ENCODE measurements at places on chromosomes 12 and 14.

- peaks cover 6% of the 10 kb centered on the region for H3K4me1 ChIP-seq
- peak; percentile 50 for DNase-seq
- H3K4me3 ChIP-seq: no peak overlapping the region
- no peaks in the 10 kb centered on the region for H3K36me3 ChIP-seq
- H3K27me3 ChIP-seq: peaks cover 5% of the 10 kb centered on the region
- H3K27ac ChIP-seq: peak overlapping the region; percentile 80
These were observed 7.9 kb downstream of the C1S start for GRCh38 chr12:7068240-7068993.

DNA sequence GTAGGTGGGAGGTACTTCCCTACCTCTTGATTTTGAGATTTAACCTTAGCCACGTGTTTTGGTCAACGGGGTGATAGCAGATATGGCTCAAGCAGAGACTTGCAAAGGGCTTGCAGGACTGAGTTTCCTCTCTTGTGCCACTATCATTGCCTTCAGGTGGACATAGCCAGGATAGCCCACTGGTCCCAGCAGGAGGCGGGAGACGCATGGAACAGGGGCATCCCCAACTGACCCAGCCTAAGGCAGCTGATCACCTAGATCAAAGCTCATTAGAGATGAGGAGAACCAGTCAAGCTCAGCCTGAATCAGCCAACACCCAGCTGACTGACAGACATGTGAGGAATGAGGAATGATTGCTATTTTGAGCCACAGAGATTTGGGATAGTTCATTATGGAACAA, 49.6 kb downstream of the CALM1 start:
- no peak overlapping the region for H3K27ac ChIP-seq
- H3K4me3 ChIP-seq: no peak overlapping the region
- no peak for DNase-seq
- H3K4me1 ChIP-seq: no peaks in the 10 kb centered on the region
- no peaks in the 10 kb centered on the region for H3K36me3 ChIP-seq

DNA sequence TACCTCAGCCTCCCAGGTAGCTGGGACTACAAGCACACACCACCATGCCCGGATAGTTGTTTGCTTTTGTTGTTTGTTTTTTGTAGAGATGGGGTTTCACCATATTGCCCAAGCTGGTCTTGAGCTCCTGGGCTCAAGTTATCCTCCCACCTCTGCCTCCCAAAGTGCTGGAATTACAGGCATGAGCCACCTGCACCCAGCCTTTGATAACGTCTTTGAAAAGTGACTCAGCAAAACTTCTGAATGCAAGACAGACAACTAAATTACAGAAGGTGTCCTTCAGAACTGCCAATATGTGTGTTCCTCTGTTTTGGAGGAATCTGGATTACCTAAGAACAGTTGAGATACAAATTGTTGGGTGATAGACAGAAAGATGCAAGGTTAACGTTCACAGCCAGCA, 99.8 kb downstream of the ESR2 start:
- no peaks in the 10 kb centered on the region for H3K36me3 ChIP-seq
- no peaks in the 10 kb centered on the region for H3K27me3 ChIP-seq
- peaks cover 6% of the 10 kb centered on the region for H3K4me1 ChIP-seq
- no peak overlapping the region for H3K27ac ChIP-seq
- H3K4me3 ChIP-seq: no peak overlapping the region
- DNase-seq: no peak

DNA sequence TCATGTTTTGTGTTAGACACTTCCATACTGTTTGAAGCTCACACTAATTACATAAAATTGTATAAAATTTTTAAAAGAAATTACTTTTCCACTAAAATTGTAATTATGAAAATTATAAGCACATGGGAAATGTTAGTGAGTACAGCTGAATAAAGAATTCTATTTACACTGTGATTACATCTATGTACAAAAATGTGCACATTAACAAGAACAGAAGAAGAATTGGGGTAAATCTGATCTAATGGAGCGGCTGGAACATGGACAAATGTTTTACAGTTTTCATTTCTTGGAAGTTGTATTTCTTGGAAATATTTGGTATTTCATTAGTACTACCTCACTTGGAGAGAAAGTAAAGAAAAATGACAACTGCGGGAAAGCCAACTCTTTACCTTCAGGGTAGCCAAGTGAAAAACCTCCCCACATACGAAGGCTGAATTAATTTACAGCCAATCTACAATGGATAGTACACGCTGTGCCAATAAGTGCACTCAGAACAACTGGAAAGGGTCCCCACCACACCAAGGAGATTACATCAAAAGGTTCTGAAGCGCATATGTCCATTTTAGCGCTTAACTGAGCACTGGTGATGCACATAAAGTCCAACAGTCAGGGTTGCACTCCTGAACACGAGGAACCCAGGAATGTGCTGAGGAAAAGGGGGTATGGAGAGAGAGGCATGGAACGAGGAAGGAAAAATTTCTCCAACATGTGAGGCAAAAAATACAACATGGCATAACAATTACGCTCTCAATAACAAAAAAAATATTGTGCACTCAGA, 17.5 kb downstream of the MED13L start:
- DNase-seq: no peak
- no peaks in the 10 kb centered on the region for H3K27me3 ChIP-seq
- H3K4me1 ChIP-seq: peaks cover 3% of the 10 kb centered on the region
- no peak overlapping the region for H3K27ac ChIP-seq
- H3K4me3 ChIP-seq: no peak overlapping the region

GRCh38 chr12:107967170-107967569, 161.9 kb upstream of the WSCD2 start:
- no peak overlapping the region for H3K27ac ChIP-seq
- no peak for DNase-seq
- no peaks in the 10 kb centered on the region for H3K27me3 ChIP-seq
- H3K4me3 ChIP-seq: no peak overlapping the region

DNA sequence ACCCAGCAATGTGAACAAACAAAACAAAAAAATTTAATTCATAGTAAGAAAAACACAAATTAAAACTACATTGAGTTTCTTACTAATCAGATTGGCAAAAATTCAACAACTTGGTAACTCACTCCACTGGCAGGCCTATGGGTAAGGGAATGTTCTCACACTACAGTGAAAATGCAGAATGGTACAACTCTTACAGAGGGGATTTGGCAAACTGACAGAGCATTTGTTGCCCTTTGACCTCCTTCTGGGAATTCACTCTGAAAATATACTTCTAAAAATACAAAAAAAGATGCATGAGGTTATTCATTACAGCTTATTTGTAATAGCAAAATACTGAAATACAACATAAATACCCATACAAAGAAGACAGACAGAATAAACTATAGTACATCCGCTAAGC, 32.8 kb downstream of the ABCD2 start:
- DNase-seq: no peak
- no peaks in the 10 kb centered on the region for H3K4me1 ChIP-seq
- no peak overlapping the region for H3K4me3 ChIP-seq
- no peak overlapping the region for H3K27ac ChIP-seq

GRCh38 chr12:123102366-123102765, 48.5 kb downstream of the PITPNM2 start:
- DNase-seq: no peak
- H3K27ac ChIP-seq: no peak overlapping the region
- H3K36me3 ChIP-seq: peaks cover 4% of the 10 kb centered on the region
- H3K4me3 ChIP-seq: no peak overlapping the region
- peaks cover 34% of the 10 kb centered on the region for H3K4me1 ChIP-seq

DNA sequence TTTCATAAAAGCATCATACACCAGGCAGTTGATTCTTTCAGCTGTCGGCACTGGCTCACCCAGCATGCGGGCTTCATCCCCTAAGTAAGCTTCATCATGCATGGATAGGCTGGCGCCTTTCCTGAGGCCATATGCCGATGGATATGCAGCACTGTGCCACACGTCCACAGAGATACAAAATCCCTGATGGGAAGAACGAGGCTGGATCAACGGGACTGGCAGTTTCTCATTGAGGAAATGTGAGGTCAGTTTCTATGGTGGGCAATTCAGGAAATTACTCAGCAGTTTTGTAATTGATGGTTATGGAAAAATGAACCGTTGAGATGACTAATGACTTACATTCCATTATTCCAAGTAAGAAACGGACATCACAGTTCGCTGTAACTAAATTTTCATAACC, 453.8 kb downstream of the TMEM121 start:
- H3K27me3 ChIP-seq: no peaks in the 10 kb centered on the region
- H3K36me3 ChIP-seq: no peaks in the 10 kb centered on the region
- no peak overlapping the region for H3K4me3 ChIP-seq
- DNase-seq: no peak
- H3K4me1 ChIP-seq: no peaks in the 10 kb centered on the region

GRCh38 chr12:27437839-27438238, 8.7 kb upstream of the SMCO2 start:
- DNase-seq: no peak
- H3K27me3 ChIP-seq: no peaks in the 10 kb centered on the region
- no peak overlapping the region for H3K27ac ChIP-seq
- no peaks in the 10 kb centered on the region for H3K4me1 ChIP-seq

GRCh38 chr14:103472939-103473338, 49.7 kb downstream of the CKB start:
- no peaks in the 10 kb centered on the region for H3K27me3 ChIP-seq
- H3K36me3 ChIP-seq: peaks cover 81% of the 10 kb centered on the region
- no peak for DNase-seq
- H3K27ac ChIP-seq: no peak overlapping the region
- no peak overlapping the region for H3K4me3 ChIP-seq
